MG63 (cell line): ENCODE measurements at places on chromosomes 2 and 18. TPM values are rescaled to one million over a fixed set of nuclear protein-coding genes. Genes with fewer than 3 reads are reported as not detected.
A peak's percentile ranks its signal among the peaks of the same experiment; 100 is the strongest.

DNA sequence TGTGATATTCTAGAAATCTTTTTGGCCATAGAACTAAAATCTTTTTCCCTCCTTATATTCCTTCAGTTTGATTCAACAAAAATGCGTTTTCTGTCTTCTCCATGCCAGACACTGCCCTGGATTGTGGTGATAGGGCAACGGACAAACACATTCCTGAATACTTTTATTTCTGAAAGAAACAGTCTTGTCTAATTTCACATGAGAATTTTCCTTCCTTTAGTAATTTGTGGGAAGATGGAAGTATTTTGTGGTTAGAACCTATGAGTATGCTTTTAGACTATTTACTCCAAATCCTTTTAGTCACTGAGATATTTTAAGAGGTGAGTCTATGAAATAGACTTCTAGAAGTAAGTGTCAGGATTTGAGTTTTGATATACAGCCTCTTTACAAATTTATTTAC is 49.6 kb downstream of the COL5A2 start:
- DNase-seq, result peak; percentile 30

GRCh38 chr2:146916914-146917313 is 927.9 kb upstream of the ACVR2A start:
- no peak for DNase-seq

DNA sequence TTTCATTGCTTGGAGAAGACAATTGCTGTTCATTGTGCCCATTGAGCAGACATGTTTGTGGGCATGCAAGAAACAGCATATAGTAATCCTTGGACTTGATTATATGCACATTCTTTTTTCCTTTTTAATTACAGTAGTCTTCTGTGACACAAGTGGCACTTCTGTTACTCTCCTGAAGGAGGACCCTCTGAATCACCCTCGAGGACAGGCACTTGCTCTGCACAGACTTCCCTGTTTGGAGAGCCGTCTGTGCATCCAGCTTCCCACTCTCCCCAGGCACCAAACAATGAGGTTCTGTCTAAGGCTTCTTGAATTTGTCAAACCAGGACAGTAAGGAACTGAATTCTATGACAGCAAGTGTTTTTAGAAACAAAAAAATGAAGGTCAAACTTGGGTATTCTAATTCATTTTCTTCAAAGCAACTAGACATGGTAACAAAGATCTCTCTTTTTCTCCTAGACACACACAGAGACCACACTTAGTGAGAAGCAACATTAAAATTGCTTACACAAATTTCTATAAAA is 844.6 kb upstream of the ID2 start:
- no peak for DNase-seq

- no peak for DNase-seq
Observed at GRCh38 chr2:232349546-232349945, 29.0 kb upstream of the ALPP start.

DNA sequence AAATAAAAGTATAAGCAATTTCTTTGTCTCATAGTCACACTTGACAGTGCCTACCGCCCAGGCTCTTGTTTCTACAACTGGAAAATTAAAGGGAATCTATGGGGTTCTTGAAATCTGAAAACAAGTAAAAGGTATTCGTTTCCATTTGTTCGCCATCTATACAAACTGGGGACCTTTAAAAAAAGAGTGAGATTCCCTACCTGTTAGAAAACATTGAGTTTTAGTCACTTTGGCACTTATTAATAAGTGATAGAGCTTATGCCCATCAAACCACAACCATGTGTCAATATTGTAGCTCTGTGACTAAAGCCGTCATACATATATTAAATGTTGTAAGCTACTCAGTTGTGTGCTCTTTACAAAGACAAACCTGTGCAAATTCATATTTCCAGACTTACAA is 13.2 kb downstream of the FN1 start:
- DNase-seq, result no peak

GRCh38 chr2:95061601-95062183 is 36.2 kb downstream of the MAL start:
- DNase-seq, result no peak

- DNase-seq, result no peak
Observed at GRCh38 chr18:66795051-66795450, 191.2 kb upstream of the CDH19 start.

DNA sequence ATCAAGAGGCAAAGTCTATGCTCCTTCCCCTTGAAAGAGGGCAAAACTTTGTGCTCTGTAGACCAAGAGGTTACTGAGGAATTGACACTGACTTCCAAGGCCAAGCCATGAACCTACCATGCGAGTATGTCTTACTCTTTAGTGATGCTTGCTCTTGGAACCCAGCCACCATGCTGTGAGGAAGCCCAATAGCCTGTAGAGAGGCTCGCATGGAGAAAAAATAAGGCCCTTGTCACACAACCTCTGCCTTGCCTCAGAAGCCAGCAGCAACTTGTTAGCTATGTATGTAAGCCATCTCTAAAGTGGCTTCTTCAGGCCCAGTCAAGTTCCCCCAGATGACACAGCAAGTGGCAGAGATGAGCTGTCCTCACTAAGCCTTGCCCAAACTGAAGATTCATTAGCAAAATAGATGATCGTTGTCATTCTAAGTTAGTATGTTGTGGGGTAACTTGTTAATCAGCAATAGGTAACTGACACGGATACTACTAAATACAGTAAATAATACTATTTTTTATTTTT is 66.1 kb upstream of the RGPD5 start:
- no peak for DNase-seq

GRCh38 chr2:176089843-176090395 is 2.6 kb upstream of the HOXD13 start:
- DNase-seq, result no peak

DNA sequence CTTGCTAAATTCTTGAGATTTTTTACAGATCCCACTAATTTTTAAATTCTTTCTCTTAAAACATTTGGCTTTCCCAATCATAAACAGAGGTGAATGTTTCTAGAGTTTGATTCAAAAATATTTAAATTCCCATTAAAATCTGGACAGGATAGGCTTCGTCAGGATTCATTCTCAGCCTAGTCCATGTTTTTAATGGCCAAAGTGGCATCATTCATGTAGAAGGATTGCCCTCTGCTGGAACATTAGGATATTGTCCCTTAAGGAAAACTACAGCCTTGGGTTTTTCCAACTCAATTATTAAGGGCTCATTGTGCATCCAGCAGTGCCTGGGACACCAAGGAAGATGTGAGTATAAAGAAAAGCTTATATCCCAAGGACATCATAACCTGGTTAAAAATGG is 71.7 kb downstream of the TPGS2 start:
- no peak for DNase-seq

- DNase-seq, result no peak
Observed at GRCh38 chr2:16729335-16729734, 63.7 kb upstream of the CYRIA start.

DNA sequence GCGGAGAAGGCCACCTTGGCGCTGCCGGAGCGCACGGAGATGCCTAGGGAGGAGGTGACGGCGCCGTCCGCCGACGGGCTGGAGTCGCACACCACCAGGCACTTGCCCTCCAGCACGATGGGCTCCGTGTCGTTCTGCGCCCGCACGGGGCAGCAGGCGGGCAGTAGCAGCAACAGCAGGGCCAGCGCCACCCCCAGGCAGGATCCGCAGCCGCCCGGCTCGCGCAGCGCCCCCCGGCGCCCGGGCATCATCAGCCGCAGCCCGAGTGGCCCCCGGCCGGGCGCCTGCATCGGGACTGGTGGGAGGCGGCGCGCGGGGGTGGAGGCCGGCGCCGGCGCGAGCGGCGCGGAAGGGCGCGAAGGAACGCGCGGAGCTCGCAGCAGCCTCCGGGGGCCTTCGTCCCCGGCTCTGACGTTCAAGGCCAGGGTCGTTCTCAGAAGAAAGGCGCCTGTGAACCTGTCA is 2.2 kb downstream of the CBLN2 start:
- DNase-seq, result peak; percentile 1

DNA sequence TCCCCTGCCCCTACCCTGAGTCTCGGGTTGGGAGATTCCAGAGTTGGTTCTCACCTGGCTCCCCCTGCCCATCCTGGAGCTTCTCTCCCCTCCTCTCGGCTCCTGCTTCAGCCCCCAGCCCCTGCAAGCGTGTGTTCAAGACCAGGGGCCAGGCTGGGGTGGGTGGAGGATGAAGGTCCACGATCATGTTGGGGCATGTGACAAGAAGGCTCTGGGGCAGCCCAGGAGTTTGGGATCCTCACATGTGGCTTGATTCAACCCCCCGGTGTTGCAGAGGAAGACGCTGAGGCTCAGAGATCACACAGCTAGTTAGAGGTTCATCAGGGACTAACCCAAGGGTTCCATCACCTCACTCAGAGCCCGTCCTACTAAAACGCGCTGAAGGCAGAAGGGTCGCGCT is 14.2 kb upstream of the TUBB6 start:
- no peak for DNase-seq

CD302 gene
- 4.4 and 8.9 TPM in 2 replicates for total RNA-seq

ARHGAP28 gene
- 0.99 and 1.6 TPM in 2 replicates for total RNA-seq

DNER gene
- 84.8 and 88.7 TPM in 2 replicates for total RNA-seq

MC4R gene
- total RNA-seq, result not detected in 2 replicates

MC2R gene
- total RNA-seq, result not detected in 2 replicates

TMEM214 gene
- total RNA-seq, result 35.7 and 47.2 TPM in 2 replicates

C1QL2 gene
- not detected in 2 replicates for total RNA-seq

LYG1 gene
- not detected in 2 replicates for total RNA-seq

POU3F3 gene
- not detected in 2 replicates for total RNA-seq

GCKR gene
- total RNA-seq, result not detected in 2 replicates

ALPG gene
- total RNA-seq, result not detected in 2 replicates
